ENCODE measurements at places on chromosomes 12 and 14.

- DNase-seq = no peak
Measured at GRCh38 chr14:99377951-99378350, 102.7 kb downstream of the SETD3 start.

DNA sequence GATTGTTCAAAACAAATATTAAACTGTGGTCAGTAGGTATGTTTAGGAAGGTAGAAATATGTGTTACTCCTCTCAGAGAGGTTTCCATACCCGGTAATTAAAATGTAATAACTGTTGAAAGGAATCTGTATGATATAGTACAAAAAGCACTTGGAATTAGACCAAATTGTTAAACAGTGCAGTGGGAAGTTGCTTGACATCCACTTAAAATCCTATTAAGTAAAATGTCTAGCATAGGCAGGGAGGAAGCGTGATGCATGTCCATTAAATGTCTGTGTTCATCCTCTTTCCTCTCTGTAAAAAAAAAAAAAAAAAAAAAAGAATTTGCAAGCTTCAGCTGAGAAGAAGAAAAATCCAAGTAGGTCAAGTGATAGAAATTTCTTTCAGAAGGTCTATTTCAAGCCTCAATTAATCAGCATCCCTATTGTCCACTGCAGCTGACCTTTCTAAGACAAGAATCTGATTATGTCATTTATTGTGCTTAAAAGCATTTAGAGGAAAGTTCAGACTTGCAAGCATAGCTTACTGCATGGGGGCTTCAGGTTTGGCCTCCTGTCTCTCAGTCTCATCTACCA is 265.6 kb upstream of the RGS6 start:
- DNase-seq = no peak

DNA sequence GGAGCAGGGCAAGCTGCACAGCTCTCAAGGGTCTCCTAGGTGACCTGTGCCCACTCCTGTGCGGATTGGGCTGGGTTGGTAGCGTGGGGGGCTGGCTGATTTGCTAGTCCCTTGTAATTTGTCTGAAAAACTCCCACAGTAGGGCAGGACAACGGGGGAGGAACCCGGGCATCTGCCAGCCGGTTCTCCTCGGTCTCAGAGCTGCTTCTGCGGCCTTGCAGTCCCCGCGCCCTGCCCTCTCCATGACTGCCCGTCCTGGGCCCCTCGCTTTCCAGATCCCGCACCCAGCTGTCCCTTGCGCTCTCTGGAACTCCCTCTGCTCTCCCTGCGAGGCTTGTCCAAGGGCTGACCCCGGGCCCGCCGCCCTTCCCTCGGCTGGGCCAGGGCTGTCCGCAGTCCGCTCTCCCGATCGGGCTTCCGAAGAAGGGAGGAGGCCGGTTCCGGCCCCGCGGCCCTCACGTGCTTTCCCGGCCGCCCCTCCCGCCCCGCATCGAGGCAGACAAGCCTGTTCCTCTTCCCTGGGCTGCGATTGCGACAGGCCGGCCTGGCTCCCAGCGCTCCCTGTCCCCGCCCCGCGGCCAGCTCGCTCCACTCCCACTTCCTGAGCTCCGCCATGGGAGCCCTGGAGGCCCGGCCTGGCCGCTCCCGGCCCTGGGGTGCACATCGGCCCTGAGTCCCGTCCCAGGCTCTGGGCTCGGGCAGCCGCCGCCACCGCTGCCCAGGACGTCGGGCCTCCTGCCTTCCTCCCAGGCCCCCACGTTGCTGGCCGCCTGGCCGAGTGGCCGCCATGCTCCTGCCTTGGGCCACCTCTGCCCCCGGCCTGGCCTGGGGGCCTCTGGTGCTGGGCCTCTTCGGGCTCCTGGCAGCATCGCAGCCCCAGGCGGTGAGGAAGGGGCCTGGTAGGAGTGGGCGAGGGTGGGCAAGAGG is at the start of gene LTBR:
Gene LTBR, plus strand, starts transcription at position 591 of the 927 bp plus-strand sequence. Its CDS starts 197 bp downstream, at position 788.
- DNase-seq = peak; percentile 95

- DNase-seq = no peak
Measured at GRCh38 chr14:30584058-30584630, 25.2 kb downstream of the G2E3 start.

GRCh38 chr14:93962701-93963601 is 13.4 kb downstream of the ASB2 start:
- peak; percentile 78 for DNase-seq

- no peak for DNase-seq
Measured at GRCh38 chr14:61932974-61933373, 170.8 kb downstream of the SNAPC1 start.

- DNase-seq = no peak
Measured at GRCh38 chr12:46517579-46517962, 145.0 kb upstream of the SLC38A2 start.

DNA sequence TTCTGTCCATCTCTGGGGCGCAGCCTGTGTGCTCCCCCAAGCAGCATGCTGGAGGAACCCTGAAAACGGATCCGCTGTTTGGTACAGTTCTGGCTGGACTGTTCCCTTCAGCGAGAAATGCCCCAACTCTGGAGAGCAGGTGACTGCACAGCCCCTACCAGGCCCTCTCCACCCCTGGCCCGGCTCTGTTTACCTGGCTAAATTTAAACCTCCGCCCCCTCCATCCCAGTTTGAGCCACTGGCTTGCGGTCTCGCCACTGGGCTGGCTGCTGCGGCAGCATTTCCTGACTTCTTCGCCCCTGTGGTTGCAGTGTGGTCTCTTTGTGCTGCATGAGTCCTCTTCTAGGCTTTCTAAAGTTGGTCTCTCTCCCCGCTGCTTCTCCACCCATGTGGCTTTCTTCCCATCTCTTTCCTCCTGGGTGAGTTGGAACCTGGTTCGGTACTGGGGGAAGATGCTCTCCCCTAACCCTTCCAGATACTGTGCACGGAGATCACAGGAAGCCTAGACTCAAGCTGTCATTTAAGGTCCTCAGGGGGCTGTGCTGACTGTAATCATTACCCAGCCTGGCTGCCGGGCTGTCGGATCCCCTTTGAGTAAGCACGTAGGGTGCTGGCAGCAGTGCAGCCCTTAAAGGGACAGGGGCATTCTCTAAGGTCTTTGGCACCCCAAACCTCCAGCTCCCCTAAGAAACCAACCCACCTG is 60.6 kb downstream of the FBXL14 start:
- DNase-seq = peak; percentile 89

DNA sequence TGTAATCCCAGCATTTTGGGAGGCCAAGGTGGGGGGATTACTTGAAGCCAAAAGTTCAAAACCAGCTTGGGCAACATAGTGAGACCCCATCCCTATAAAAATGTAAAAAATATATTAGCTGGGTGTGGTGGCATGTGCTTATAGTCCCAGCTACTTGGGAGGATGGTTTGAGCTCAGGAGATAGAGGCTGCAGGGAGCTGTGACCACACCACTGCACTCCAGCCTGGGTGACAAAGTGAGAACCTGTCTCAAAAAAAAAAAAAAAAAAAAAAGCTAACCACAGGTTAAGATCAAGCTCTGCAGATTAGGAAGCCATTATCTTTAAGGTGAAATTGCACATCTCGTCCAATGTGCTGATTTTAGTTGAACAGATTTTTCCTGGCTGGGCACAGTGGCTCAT is 23.7 kb upstream of the CERS5 start:
- no peak for DNase-seq

DNA sequence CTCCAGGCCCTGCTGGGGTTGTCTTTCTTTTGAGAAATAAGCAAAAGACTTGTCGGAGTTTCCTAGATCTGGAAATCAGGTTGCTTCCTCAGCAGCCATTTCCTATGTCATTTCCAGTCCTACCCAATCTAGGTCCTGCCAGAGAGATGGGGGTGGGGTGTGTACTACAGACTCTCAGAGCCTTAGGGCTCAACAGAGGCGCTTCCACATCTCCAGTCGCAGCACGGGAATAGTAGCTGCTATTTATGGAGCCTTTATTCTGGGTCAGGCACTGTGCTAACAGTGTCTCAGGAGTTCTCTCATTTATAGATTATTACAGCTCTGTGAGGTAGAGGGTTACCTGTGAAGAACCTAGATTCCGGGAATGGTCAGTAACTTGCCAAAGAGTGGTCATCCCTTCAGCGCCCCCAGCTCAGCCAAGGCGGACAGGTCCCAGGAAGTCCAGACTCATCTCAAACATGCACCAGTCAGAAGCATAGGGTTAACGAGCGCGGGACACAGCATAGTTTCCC is 21.9 kb downstream of the DHRS2 start:
- DNase-seq = no peak

- no peak for DNase-seq
Measured at GRCh38 chr12:113852264-113852663, 113.9 kb downstream of the RBM19 start.

DNA sequence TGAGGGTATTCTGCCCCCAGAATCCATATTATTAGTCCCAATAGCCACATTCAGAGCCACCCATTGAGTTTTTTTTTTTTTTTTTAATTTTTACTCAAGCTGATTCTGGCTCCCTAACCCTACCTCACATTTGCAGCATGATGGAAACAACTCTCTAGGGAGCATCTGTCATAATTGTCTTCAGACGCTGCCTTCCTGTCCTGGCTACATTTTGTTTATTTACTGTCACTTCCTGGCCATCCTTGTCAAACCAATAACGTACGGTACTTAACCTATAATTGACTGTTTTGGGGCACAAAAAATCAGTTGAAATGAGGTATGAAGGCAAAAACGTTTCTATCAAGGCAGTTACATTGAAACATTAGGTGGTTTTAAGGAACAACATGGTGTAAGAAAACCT is 2.1 kb downstream of the GLIPR1 start:
- peak; percentile 28 for DNase-seq

GRCh38 chr14:101755591-101756324 is 5.8 kb upstream of the PPP2R5C start:
- no peak for DNase-seq

GRCh38 chr14:70611216-70611615 is 10.8 kb upstream of the MED6 start:
- DNase-seq = no peak

- DNase-seq = peak; percentile 26
Measured at GRCh38 chr14:41285186-41285748, 321.4 kb upstream of the LRFN5 start.

- DNase-seq = no peak
Measured at GRCh38 chr14:23129759-23130316, 10.8 kb upstream of the CEBPE start.

DNA sequence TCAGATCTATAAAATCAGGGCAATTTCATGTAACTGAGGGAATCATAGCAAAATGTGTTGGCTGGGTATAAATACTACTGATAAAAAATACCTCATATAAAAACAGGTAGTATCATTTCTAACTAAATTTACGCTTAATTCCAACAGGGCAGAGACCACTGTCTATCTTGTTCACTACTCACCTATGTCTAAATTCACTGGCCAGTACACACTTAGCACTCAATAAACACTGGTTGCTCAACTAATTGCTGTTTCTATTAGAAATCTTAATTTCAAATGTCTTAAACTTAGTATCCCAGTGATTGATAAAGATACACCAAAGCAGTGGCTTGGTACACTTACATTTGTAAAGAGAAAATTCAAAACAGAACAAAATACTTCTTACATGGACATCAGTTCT is 55.6 kb downstream of the HNRNPC start:
- DNase-seq = no peak

GRCh38 chr12:6053541-6053940 is 70.9 kb downstream of the VWF start:
- DNase-seq = no peak

DNA sequence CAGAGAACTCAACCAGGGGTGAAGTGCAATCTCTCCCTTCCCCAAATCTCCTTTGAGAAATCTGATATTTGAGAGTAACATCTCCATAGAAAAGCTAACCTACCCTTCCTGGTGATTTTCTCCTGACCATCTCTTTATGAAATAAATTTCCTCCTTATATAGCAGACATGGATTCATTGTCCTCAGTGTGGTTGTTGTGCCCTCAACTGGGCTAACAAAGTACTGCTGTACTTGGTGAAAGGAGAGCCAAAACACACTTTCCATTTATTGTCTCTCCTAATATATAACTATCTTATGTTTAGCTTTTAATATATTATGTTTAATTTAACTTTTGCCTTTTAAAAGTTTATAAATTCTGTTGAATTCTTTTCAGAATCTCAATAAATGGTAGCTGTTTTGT is 65.1 kb upstream of the SLCO1B1 start:
- DNase-seq = peak; percentile 42

DNA sequence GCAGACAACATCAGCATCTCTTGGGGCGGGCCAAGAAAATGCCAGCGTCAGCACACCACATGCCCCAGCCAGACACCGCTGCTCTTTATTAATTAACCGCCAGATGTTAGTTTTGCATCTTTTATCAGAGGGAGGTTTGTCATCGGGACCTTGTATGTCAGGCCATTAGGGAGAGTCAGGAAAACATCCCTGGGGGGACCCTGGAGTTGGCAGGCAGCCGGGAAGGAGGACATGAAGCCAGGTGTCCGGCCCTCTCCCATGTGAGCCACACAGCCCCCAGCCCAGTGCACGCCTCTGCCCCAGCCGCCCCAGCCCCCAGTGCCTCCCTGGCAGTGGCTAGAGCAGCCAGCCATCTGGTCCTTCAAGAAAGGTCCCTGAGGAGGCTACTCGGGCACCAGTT is 56.9 kb upstream of the FAM222A start:
- no peak for DNase-seq

DNA sequence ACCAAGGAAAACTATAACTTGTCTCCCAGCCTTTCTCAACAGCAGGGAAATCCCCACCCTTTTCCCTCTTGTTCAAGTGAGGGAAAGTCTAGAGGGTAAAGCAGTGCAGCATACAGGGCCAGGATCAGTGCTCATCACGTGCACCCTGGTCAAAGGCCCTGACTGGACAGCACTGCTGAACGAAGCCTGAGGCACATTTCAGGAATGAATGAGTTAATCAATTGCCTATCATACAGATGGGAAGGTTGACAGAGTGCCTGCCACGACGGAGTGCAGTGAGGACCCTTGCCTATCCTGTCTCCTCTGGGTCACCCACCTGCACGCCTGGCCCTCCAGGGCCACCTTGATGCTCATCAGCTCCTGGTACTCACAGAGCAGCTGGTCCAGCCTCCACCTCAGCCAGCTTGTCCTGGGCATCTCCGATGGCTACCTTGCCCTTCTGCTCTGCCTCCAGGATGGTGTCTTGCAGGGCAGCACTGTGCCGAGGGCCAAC is 11.7 kb upstream of the KRT73 start:
- DNase-seq = no peak

GRCh38 chr12:113803759-113804140 is 162.4 kb downstream of the RBM19 start:
- no peak for DNase-seq

DNA sequence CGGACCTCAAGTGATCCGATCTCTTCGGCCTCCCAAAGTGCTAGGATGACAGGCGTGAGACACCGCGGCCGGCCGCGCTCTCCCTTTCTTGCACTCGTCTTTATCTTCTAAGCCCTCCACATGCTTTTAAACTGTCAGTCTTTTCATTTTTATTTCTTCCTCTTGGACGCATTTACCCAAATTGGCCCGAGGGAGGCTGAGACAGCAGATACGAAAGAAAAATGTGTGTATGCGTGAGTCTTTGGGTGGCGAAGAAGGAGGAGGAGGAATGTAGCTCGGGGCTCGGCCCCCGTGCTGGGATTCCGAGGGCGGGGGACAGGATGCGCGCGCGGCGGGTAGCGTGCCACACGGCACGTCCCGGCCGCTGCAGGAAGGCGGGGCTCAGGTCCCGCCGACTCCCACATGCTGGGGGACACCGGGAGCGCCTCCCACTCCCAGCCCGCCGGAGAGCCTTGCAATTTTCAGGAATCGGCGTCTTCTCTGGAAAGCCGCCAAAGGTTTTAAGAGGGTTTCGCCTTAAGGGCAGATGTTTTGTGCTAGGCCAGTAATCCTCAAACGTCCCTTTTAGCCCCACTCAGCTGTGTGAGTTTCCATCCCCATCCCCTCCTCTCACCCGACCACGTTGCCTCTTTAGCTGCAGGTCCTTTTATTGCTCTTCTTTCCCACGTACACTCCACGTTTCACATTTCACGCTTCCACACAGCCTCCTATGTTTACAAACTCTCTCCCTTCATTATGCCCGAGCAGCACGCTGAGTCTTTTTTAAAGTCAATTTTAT is 34.7 kb upstream of the SLC2A3 start:
- peak; percentile 97 for DNase-seq

GRCh38 chr12:116121453-116121871 is 156.0 kb downstream of the MED13L start:
- DNase-seq = peak; percentile 26
